Hepatocyte (in vitro differentiated cells): ENCODE measurements at places on chromosomes 2 and 18. TPM values are rescaled to one million over a fixed set of nuclear protein-coding genes. Genes with fewer than 3 reads are reported as not detected.

DNA sequence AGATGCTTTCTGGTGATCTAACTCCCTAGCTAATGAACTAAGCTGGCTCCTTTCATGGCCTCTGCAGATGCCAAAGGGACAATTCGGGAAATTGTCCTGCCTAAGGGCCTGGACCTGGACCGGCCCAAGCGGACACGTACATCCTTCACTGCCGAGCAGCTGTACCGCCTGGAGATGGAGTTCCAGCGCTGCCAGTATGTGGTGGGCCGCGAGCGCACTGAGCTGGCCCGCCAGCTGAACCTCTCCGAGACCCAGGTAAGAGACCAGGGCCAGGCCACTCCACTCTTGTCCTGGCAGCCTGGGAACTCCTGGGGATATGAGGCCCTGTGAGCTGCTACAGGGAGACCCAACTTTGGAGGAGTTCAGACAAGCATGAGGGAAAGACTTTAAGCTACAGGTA, 14.7 kb upstream of the ATP6V1B1 start:
- H3K4me3 ChIP-seq, result no peak overlapping the region
- peak; percentile 2 for DNase-seq
- no peaks in the 10 kb centered on the region for H3K36me3 ChIP-seq
- H3K27me3 ChIP-seq, result peaks cover 16% of the 10 kb centered on the region
- no peaks in the 10 kb centered on the region for H3K4me1 ChIP-seq

DNA sequence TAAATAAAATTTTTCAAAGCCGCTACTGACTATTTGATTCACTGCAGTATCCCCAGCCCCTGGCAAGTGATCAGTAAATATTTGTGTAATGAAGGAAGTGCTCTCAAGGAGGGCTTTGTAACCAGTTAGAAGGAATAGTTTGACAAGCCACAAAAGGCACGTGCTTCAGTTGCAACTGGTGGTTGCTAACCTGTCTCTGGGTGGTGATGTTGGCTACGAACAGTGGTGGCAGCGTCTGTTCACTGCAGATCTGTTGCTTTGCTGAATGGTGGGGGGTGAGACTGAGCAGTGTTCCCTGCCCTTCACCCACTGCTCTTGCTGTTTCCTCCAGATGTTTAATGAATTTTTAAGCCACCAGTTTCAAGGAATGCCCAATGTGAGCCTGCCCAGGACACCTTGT, 73.9 kb upstream of the SIX2 start:
- no peaks in the 10 kb centered on the region for H3K27me3 ChIP-seq
- H3K4me1 ChIP-seq, result no peaks in the 10 kb centered on the region
- no peak overlapping the region for H3K4me3 ChIP-seq
- H3K27ac ChIP-seq, result no peak overlapping the region
- H3K36me3 ChIP-seq, result no peaks in the 10 kb centered on the region

Gene BMP10
- 0.12 and 0.27 TPM in 2 replicates for total RNA-seq

Gene PMAIP1
- 7.7 and 8.5 TPM in 2 replicates for total RNA-seq

DNA sequence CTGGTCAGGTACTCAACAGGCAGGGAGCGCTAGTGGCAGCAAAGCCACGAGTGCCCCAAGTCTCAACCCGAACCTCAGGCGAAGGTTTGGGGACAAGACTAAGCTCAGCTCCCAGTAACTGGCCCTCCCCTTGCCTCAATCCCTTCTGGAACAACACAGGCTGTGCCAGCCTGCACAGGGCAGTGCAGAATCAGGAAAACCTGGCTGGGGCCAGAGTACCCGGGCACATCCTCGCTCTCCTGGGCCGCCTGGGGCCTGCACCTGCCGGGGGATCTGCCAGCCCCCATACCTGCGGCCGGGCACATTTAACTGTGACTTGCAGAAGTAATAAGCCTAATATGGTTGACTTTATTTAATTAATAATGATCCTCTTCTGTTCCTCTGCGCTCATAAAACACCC, 60.6 kb downstream of the GBX2 start:
- H3K4me3 ChIP-seq, result no peak overlapping the region
- no peaks in the 10 kb centered on the region for H3K27me3 ChIP-seq
- no peak overlapping the region for H3K27ac ChIP-seq
- H3K4me1 ChIP-seq, result no peaks in the 10 kb centered on the region
- H3K36me3 ChIP-seq, result no peaks in the 10 kb centered on the region
